ENCODE measurements at places on chromosomes 6 and 20.

DNA sequence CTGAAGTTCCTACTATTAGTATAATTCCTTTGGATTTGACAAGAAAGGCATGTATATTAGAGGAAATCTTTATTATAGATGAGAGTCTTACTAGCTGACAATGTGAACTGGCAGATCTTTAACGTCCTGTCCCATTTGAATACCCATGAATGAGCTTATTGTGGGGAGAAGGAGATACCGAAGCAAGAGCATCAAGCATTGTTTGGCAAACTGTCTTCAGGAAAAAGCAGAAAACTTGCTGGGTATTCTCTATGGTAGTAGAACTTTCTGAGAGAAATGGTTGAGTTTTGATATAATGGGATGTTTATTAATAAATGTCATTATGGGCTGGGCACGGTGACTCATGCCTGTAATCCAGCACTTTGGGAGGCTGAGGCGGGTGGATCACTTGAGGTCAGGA, 18.3 kb downstream of the RSPO3 start:
- DNase-seq = no peak

GRCh38 chr20:48758206-48758820, 69.5 kb downstream of the PREX1 start:
- no peak for DNase-seq

GRCh38 chr6:14077193-14077867, 40.2 kb upstream of the CD83 start:
- no peak for DNase-seq

DNA sequence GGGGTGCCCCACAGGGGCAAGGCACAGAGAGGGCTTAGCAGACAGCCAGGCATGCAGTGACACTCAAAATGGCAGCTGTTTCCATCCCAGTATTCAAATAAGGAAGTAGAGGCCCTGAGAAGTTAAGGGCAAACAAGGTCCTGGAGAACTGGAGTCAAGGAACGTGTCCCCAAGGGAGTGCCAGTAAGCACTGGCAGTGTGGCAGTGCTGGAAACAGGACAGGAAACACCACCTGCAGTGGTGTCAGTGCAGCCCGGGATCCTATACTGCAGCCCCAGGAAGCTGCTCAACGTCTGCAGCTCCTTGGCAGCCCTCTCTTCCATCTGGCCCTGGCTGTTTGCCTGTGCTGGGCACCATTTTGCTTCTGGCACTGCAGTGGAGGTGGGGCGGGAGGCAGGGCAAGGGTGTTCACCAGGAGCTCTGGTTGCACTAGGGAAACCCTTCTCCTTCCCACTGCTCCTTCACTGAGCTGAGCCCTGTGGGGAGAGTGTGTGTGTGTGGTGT, 56.3 kb downstream of the EDN3 start:
- DNase-seq = no peak

DNA sequence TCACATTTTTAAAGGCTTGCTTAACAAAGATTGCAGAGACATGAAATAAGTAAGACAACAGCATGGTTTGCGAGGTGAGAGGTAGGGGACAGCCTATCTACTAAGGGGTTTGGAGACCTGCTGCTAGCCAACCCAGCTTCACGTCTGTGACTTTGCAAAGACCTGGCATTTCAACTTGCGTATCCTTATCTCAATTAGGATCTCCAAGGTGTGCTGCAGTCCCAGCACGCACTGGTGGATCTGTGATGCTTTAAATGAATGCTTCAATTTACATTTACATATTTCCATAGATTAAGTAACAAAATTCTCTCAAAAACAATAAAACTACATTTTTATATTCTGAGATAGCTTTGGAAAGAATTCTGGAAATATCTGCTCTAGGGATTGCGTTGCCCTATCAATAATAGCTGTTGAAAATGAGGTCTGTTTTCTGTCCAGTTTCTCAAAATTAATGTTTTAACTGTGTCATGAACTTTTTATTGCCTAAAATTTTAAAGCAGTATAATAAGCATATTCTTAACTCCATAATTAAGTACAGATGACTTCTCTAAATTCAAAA, 124.4 kb upstream of the EDN1 start:
- DNase-seq = no peak

DNA sequence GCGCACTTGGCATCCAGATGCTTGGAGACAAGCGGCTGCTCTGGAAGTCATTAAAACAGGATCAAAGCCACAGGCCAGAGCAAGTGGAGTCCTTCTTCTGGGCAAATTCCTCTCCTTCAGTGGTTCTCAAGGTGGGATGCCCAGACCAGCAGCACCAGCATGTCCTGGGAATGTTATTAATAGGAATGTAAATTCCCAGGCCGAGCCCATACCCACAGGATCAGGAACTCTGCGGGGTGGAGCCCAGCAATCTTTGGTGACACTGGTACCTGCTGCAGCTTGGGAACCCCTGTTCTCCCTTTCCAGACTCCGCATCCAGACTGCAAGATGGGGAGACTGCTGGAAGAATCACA, 44.6 kb downstream of the CPNE5 start:
- DNase-seq = no peak

DNA sequence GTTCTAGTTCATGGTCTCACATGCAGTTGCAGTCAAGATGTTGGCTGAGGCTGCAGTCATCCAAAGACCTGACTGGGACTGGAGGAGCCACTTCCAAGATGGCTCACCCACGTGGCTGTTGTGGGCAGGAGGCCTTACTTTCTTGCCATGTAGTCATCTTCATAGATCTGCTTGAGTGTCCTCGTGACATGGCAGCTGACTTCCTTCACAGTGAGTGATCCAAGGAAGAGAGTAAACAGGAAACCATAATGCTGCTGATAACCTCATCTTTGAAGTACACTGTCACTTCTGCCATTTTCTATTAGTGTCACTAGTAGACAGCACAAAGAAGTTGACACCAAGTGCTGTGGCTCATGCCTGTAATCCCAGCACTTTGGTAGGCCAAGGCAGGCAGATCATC, 40.1 kb upstream of the AKIRIN2 start:
- no peak for DNase-seq

- peak; percentile 82 for DNase-seq
Observed at GRCh38 chr6:75204959-75205775, 686 bp downstream of the COL12A1 start.

DNA sequence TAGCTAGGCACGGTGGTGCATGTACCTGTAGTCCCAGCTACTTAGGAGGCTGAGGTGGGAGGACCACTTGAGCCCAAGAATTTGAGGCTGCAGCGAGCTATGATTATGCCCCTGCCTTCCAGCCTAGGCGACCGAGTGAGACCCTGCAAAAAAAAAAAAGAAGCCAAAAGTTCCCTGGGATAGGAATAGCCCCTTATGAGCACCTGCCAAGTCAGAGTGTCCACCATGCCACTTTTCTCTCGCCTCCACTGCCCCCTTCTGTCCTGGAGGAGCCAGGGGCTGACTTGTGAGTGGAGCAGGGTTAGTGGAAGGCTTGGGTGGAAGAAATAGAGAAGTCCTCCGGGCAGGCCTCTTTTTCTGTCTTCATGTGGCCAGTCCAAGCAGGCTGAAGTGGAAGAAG, 12.1 kb upstream of the DDX27 start:
- DNase-seq = no peak

GRCh38 chr6:141117874-141118273, 1014.9 kb upstream of the GJE1 start:
- no peak for DNase-seq

DNA sequence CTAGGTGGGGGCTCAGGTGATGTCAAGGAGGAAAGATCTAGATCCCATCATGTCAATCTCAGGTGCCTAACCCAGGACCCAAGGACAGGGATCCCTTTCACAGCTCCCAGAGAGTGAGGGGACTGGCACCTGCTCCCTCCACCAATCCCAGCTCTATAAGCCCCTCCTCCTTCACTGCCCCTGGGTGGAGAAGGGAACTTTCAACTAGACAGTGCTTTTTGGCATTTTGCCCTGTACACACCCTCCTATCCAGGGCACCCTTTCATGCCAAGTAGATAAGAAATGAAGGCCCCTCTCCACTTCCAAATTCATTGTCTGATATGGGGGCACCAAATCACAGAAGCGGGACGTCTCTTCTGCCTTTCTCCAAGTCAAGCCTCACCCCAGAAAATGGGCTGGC, 61.6 kb downstream of the MDGA1 start:
- no peak for DNase-seq

- no peak for DNase-seq
Observed at GRCh38 chr20:62069741-62070216, 4.1 kb upstream of the TAF4 start.

DNA sequence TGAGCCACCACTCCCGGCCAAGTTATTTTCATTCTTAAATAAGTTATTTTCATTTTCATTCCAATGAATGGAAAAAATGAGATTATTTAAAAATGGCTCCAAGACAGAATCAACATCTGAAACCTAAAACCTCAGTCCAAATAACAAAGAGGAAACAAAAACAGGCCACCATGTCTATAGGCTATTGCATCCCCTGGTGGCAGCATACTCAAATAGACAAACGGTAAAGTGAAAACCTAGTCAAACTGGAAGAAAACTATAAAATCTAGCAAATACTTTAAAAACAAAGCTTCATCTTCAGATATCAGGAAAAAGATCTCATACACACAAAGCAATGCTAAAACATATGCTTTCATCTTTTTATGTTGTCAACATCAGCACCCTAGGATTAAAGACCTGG, 20.9 kb downstream of the IL17A start:
- no peak for DNase-seq

GRCh38 chr20:44104798-44105517, 82.0 kb downstream of the JPH2 start:
- no peak for DNase-seq

DNA sequence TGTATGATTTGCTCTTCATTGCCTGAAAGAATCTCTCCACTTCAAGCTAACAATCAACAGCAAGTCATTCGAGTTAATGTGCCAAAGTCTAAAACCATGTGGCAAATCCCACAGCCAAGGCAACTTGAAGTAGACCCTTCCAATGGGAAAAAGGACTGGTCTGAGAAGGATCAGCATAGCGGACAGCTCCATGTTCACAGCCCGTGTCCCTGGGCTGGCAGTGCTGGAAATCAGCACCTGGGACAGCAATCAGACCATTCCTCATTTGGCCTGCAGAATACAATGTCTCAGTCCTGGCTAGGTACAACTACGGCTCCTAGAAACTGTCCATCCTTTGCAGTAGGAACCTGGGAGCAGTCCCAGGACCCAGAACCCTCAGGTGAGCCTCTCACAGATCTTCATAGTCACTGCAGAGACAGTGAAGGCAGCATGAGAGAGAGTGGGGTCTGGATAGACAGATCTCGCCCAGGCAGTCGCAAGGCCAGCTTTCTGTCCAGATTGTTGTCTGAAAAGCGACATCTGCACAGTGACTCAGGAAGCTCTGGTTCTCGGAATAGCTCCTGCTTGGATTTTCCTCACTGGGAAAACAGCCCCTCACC, 1.1 kb downstream of the GJA10 start:
- DNase-seq = no peak

DNA sequence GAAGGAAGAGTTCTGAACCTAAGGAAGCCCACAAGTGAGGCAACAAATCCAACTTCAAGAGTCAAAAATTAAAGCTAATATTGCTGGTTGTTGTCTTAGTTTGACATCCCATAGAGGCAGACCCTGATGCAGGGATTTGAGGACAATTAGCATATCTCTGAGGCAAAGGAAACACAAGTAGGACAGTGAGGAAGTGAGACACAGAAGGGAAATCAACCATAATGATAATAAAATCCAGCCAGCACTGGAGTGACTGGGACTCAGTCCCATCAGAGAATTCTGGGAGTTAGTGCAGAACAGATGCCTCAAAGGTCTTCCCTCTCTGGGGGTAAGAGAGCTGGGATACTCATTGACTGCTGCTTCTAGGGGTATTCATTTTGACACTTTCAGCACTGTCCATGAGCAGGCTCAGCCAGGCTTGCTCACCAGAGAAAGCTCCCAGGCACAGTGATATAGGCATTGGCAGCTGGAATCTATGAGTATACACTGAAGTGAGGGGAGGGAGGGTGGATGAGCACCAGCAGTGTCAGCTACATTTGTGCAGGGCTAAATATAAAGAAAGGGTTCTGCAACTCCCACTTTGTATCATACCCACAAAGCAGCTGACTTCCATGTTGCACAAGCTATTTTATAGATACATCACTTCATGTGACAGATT, 43.4 kb upstream of the SPTLC3 start:
- DNase-seq = no peak

- no peak for DNase-seq
Observed at GRCh38 chr6:150463852-150464251, 95.0 kb downstream of the IYD start.

- DNase-seq = no peak
Observed at GRCh38 chr6:35439308-35439707, 12.8 kb upstream of the FANCE start.

DNA sequence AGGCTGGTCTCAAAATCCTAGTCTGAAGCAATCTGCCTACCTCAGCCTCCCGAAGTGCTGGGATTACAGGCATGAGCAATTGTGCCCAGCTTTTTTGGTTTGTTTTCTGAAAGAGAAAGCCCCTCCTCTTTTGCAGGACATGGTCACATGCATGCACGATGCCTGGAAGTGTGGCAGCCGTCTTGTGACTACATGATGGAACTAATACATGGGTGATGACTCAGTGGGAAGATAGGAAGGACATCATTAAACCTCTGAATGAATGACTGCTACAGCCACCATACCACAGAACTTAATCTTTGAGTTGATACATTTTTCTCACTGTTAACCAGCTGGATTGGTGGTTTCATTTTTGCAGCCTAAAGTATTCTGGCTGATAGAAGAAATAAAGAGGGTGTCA, 13.4 kb upstream of the CTNNBL1 start:
- DNase-seq = no peak

DNA sequence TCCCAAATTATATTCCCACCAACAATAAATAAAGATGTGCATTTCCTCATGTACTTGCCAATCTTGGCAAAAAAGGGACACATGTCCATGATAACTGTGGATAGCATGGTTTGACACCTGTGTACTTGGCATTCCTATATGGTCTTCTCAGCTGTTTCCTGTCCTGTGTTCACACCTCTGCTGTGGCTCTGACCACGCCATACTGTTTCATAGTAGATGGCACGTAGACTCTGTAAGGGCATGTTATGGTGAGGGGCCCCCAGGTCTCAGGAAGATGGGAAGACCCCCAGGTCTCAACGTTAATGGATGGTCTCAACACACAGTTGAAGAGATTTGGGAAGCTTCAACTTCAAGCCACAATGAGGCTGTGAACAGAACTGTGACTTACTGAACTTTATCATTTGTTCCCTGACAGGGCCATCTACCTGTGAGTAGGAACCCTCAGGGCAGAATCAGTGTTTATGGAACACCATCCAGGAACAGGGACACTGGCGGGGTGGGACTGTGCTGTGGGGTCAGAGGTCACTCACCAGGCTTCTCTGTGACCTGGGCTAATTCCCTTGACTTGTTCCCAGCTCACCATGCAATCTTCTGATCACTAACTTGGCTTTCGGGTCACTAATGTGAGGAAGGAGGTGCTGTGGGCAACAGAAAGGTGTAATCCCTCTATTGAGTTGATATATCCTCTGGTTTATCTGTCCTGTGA, 11.8 kb downstream of the ZBTB24 start:
- no peak for DNase-seq

- no peak for DNase-seq
Observed at GRCh38 chr6:106039897-106040592, 46.1 kb upstream of the PRDM1 start.

- no peak for DNase-seq
Observed at GRCh38 chr20:17925141-17925939, 43.3 kb downstream of the SNX5 start.

- DNase-seq = no peak
Observed at GRCh38 chr6:30763618-30764489, 19.5 kb upstream of the IER3 start.

- DNase-seq = no peak
Observed at GRCh38 chr20:35518955-35519354, 10.5 kb downstream of the C20orf173 start.
